ENCODE measurements at places on chromosomes 3 and 15.
A peak's percentile ranks its signal among the peaks of the same experiment; 100 is the strongest.

DNA sequence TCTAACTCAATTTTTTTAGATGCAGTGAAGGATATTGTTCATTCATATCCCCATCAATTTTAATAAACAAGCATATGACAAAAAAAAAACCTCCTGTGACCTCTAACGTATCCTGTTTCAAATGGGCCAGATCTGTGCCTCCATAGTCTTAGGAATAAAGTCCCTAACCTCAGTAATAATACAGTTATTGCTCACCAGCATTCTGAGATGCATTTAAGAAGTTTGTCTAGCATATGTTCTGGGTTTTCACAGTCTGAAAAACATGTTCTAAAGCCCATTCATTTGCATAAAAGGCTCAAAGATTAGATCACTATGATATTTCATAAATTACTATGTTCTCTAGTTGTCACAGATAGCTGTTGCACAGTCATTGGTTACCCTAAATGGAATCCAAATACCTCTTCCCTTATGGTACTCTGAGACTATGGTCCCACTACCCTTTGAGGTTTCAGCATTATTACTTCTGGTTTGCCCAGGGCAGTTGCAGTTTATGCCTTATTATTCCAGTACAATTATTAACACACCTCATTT, 190.1 kb downstream of the ZIC4 start:
- no peak for DNase-seq

- no peak for DNase-seq
These were observed 93.4 kb upstream of the CTDSPL start for GRCh38 chr3:37768107-37768809.

DNA sequence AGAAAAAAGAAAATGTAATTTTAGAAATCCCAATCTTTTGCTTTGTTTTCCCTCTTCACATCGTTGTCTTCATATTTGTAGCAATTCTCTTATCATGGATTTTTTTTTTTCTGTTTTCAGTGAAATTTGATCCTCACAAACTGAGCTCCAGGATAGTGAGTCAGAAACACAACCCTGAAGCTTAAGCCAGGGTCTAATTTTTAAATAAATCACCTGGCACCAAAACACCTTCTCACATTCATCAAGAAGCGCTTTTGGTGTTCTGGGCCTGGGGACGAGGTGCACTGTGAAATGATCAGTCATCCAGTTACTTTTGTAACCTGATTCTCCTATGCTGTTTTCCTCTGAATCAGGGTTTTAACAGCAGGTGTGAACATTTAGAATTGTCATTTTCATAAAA, 87.7 kb downstream of the REC114 start:
- no peak for DNase-seq

GRCh38 chr3:9809239-9809614, 835 bp upstream of the TTLL3 start:
- DNase-seq: peak; percentile 32

DNA sequence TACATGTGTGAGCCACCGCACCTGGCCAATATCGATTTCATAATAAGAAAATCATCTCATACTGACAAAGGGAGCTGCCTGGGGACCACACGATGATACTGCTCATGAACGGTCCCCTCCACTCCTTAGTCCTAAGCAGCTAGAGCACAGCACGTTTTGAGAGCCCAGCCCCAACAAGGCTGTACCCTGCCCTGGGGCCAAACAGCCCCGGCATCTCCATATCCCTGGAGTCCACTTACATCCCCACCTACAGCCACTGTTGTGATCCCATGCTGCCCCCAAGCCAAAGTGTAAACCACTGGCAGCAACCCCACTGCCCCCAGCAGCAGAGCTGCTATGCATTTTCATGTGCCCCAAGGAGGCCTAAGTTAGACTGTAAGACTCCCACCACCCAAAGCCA, 52.8 kb downstream of the ADAM10 start:
- no peak for DNase-seq

DNA sequence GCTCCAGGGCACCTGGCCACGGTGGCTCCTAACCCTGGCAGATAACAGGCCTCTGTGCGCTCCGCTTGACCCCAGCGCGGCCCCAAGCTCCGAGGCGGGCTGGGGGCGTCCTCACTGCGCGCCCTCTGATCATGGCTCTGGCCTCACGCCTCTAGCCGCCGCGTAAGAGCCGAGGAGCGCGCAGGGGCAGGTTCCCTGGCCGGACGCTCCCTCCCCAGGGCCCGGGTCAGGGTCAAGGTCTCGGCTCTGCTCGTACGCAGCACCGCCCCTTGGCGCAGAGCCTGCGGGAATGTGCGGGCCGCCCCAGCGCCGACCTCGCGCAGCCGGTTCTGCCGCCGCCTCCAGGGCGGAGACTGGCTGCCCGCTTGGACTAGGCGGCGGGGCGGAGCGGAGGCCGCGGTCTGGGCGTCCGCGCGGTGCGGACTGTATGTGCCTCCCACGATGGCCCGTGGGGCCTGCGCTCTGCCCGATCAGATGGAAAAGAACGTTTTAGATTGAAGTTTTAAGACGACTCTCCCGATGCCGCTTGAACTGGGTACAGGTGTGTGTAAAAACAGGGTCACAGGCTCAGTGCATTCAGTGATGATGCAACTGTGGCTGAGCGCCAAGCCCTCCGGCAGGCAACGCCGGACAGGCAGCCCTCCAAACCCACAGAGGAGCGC, 40.8 kb downstream of the CHST14 start:
- DNase-seq: peak; percentile 38

- DNase-seq: peak; percentile 51
These were observed 18.9 kb upstream of the GREM1 start for GRCh38 chr15:32698773-32699390.

- no peak for DNase-seq
These were observed 120.8 kb downstream of the VPS8 start for GRCh38 chr3:184932777-184933176.

Data from M059J (cell line).